ENCODE measurements at places on chromosomes 6 and 20. TPM values are rescaled to one million over a fixed set of nuclear protein-coding genes. Genes with fewer than 3 reads are reported as not detected.
A peak's percentile ranks its signal among the peaks of the same experiment; 100 is the strongest.

Gene ZFP57
- polyA plus RNA-seq = not detected

Gene RAET1L
- polyA plus RNA-seq = not detected

Gene HDGFL1
- not detected for polyA plus RNA-seq

Gene FOXQ1
- not detected for polyA plus RNA-seq

Gene ADGRF5
- not detected for polyA plus RNA-seq

Gene MAS1L
- polyA plus RNA-seq = not detected

DNA sequence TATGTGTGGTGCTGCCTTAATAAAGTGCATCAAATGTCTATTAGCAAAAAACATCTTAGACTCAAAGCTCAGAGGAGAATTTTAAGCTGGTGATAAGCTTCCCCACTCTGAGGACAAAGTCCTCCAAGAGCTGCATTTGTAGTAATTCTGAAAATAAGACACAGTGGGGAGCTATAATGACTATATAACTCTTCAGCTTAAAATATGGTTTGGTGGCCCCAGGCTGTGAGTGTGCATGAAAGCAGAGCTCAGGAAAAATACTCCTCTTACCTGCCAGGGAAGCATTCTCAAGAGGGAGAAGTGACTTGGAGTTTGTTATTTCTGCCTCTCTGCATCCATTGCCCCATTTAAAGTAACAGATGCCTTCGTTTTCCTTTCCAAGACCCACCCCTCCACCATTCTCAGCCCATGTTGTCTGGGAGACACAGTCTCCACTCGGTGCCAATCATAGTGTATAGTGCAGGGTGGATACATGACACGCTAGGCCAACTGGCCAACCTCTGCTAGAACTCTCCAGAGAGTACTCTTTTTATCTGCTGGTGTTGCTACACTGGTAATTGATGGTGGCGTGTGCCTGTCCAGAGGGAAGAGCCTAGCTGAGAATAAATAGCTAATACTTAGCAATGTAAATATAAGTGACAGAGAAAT lies 229.2 kb downstream of the PHF3 start:
- H3K27me3 ChIP-seq = no peaks in the 10 kb centered on the region
- no peak overlapping the region for H3K27ac ChIP-seq
- no peak overlapping the region for H3K4me3 ChIP-seq
- no peaks in the 10 kb centered on the region for H3K36me3 ChIP-seq
- H3K4me1 ChIP-seq = no peaks in the 10 kb centered on the region
- DNase-seq = no peak

DNA sequence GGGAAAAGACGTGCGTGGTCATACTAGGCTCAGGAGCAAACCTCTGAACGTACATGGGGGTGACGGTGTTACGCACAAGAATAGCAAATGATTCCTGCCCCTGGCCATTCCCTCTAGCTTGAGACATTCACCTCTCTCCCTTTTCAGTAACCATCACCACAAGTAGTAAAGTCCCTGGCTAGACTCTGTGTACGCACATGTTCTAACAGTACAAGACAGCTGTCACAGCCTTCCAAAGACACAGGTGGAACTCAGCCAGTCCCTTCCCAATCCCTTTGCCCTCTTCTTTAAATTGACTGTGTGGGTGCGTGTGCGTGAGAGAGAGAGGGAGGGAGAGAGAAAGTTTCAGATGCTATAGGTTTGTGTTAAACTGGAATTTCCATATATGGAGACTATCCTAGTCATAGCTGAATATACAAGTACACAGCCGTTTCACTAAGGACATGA lies 67.3 kb downstream of the LY86 start:
- H3K27me3 ChIP-seq = no peaks in the 10 kb centered on the region
- H3K36me3 ChIP-seq = peaks cover 30% of the 10 kb centered on the region
- peaks cover 33% of the 10 kb centered on the region for H3K4me1 ChIP-seq
- no peak overlapping the region for H3K27ac ChIP-seq
- no peak for DNase-seq
- H3K4me3 ChIP-seq = no peak overlapping the region

- no peaks in the 10 kb centered on the region for H3K4me1 ChIP-seq
- no peaks in the 10 kb centered on the region for H3K36me3 ChIP-seq
- no peak overlapping the region for H3K4me3 ChIP-seq
- no peak overlapping the region for H3K27ac ChIP-seq
- no peak for DNase-seq
These were observed 23.9 kb downstream of the GNAS start for GRCh38 chr20:58876437-58876836.

DNA sequence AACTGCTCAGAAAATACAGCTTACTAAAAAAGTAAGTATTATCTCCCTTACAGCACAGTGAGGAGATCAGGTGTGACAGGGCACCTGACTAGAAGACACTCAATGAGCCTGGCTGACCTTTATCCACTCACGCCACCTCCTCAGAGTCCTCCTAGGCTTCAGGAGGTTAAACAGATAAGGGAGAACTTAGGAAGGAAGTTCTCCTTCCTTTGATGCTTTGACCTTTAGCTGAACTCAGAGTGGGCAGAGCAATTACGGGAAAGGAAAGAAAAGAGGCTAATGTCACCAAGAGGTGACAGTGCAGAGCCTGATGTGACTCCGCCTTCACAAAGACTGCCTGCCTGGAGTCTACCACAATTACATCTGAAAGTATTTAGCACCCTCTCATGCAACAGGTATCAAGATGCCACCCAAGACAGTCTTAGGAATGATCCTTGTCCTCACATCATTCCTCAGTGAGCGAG lies 36.7 kb downstream of the MAN1A1 start:
- H3K27ac ChIP-seq = no peak overlapping the region
- H3K4me3 ChIP-seq = no peak overlapping the region
- no peaks in the 10 kb centered on the region for H3K36me3 ChIP-seq
- peaks cover 52% of the 10 kb centered on the region for H3K4me1 ChIP-seq

GRCh38 chr6:83476971-83477370 lies 35.4 kb upstream of the PRSS35 start:
- H3K27me3 ChIP-seq = no peaks in the 10 kb centered on the region
- no peak for DNase-seq
- no peak overlapping the region for H3K4me3 ChIP-seq
- H3K4me1 ChIP-seq = no peaks in the 10 kb centered on the region
- H3K36me3 ChIP-seq = no peaks in the 10 kb centered on the region

- no peak overlapping the region for H3K27ac ChIP-seq
- no peaks in the 10 kb centered on the region for H3K27me3 ChIP-seq
- no peaks in the 10 kb centered on the region for H3K36me3 ChIP-seq
- no peak overlapping the region for H3K4me3 ChIP-seq
- DNase-seq = peak; percentile 19
These were observed 35.6 kb downstream of the RIOK1 start for GRCh38 chr6:7424967-7425807.

DNA sequence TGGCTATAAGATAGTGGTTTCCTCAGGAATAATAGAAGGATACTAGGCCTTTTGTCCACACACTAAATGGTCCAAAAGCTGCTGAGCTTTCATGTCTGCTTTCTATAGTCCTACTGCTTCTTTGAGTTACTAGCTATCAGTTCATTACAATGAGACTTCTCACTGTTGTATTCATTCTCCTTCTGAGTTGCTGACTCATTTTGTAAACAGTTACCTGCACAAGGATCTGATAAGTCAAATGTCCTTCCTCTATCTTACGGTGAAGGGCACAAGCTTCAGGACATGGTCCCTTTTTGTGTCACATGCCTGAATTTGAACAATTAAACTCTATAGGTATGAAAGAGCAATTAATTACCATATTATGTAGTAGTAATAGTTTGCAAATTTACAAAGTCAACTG lies 90.5 kb downstream of the MAN1A1 start:
- no peak for DNase-seq
- no peaks in the 10 kb centered on the region for H3K4me1 ChIP-seq
- H3K27ac ChIP-seq = no peak overlapping the region
- H3K27me3 ChIP-seq = no peaks in the 10 kb centered on the region
- H3K4me3 ChIP-seq = no peak overlapping the region
- no peaks in the 10 kb centered on the region for H3K36me3 ChIP-seq

- no peaks in the 10 kb centered on the region for H3K27me3 ChIP-seq
- no peak overlapping the region for H3K27ac ChIP-seq
- H3K4me3 ChIP-seq = no peak overlapping the region
- DNase-seq = no peak
These were observed 14.2 kb downstream of the NDUFAF5 start for GRCh38 chr20:13799040-13799439.

DNA sequence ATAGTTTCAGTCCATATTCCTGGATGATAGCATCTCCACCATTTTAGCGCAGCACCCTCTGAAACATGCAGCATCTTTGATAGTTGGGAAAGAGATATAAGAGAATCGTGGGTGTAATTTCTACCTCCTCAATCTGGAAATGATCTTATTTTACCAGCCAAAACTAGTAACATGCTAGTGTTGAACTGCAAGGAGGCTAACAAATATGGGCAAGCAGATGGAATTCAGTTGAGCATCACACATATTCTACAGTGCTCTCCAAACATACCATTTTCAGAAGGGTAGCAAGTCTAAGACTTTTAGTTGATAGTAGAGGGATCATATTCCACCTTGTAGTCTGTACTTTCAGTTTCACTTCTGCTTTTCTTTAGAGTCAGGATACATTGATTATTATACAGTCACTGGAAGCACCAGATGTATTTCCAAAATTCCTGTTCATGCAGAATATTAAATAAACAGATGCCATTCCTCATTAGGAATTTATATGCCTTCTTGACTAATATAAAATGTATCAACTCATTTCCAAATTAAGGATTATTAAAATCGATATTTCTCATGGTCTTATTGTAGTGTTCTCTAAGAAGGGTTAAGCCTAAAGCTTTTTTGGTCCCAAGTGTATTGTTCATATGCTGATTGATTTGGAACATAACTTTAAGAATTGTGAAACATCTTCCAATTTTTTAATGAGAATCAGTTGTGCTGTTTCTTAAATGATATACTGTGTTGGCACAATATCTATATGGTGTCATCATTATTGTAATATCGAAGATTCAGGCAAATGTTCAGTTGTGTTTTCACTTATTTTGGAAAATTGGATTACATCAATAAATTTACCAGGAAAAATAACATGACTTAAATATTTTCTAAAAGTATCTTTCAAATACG lies 362.0 kb downstream of the CENPW start:
- DNase-seq = no peak
- H3K27ac ChIP-seq = no peak overlapping the region
- H3K4me1 ChIP-seq = no peaks in the 10 kb centered on the region
- no peaks in the 10 kb centered on the region for H3K36me3 ChIP-seq
- no peaks in the 10 kb centered on the region for H3K27me3 ChIP-seq

GRCh38 chr6:139640448-139640847 lies 266.0 kb upstream of the CITED2 start:
- H3K36me3 ChIP-seq = no peaks in the 10 kb centered on the region
- H3K27ac ChIP-seq = peak overlapping the region; percentile 79
- DNase-seq = peak; percentile 31
- H3K4me1 ChIP-seq = peaks cover 75% of the 10 kb centered on the region
- H3K27me3 ChIP-seq = no peaks in the 10 kb centered on the region
- H3K4me3 ChIP-seq = no peak overlapping the region

DNA sequence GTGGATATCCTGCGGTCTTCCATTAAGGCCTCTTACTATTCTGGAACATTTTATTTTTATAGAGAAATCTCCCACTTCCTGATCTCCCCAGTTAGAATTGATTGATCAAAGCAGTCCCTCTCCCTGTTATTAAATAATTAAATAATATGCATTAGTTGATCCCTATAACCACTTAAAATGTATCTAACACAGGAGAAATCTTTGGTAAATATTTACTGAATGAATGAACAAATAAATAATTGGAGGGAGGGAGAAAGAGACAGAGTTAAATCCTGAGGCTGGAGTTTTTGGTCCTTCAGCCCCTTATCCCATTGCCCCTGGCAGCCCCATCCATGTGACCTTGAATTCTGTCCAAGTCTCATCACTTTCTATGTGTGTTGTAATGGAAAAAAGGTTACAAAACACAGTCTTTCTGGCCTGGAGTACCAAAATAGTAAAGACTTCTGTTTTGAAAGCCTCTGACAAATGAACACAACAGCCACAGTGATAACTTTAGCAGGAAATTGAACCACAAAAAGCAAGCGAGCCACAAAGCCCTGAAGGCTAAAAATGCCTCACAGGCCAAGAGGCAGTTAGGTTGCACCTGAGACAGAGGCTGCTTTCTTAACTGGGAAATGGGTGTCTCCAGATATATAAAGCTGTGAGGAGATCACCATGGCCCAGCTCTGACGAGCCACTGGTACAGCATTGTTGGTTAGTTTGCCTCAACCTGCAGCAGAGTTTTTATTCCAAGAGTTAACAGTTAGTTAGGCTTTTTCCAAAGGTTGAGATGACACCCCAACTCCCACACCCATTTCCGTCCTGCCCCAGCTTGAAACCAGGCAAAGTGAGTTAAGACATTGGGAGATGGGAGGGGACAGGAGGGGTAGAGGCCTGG lies 11.3 kb downstream of the NT5E start:
- peaks cover 38% of the 10 kb centered on the region for H3K4me1 ChIP-seq
- no peaks in the 10 kb centered on the region for H3K36me3 ChIP-seq
- H3K4me3 ChIP-seq = no peak overlapping the region
- no peak for DNase-seq

GRCh38 chr6:474453-475185 lies 83.1 kb downstream of the IRF4 start:
- H3K4me3 ChIP-seq = no peak overlapping the region
- no peak for DNase-seq
- no peaks in the 10 kb centered on the region for H3K27me3 ChIP-seq
- no peaks in the 10 kb centered on the region for H3K36me3 ChIP-seq
- peaks cover 8% of the 10 kb centered on the region for H3K4me1 ChIP-seq

DNA sequence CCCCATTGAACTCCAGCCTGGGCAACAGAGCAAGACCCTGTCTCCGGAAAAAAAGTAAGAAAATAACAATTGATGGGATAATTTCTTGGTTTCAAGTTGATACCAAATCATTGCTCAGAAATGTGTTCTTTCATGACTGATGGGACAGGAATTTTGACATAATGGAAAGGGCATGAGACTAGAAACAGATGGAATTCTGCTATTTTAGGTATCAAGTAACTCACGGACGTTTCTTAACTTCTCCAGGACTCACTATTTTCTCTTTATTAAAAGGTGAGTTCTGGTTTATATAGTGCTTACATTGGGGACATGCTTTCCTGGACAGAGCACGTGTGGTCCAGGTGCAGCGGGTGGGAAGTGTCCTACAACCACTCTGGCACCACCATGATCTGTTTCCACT lies 6.0 kb upstream of the DSP start:
- no peak overlapping the region for H3K4me3 ChIP-seq
- no peaks in the 10 kb centered on the region for H3K36me3 ChIP-seq
- DNase-seq = no peak
- H3K27ac ChIP-seq = no peak overlapping the region

DNA sequence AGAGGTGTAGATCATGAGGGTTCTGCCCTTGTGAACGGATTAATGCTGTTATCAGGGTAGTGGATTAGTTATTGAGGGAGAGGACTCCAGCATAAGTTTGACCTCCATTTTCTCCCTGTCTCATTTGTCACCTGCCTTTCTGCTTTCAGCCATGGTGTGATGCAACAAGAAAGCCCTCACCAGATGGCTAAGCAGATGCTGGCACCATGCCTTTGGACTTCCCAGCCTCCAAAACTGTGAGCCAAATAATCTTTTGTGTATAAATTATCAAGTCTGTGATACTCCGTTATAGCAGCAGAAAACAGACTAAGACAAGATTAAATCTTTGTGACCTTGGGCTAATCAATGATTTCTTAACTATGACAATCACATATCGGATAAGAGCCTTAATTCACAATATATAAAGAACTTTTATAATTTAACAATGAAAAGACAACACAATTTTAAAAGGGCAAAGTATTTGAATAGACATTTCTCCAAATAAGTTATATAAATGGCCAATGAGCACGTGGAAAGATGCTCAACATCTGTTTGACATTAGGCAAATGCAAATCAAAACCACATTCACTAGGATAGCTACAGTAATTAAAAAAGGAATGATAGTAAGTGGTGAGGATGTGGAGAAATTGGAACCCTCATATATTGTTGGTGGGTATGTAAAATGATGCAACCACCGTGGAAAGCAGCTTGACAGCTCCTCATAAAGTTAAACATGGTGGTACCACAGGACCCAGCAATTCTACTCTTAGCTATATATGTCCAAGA lies 45.3 kb upstream of the IFNGR1 start:
- H3K4me1 ChIP-seq = no peaks in the 10 kb centered on the region
- no peak overlapping the region for H3K27ac ChIP-seq
- no peak for DNase-seq
- H3K36me3 ChIP-seq = no peaks in the 10 kb centered on the region
- H3K4me3 ChIP-seq = no peak overlapping the region
